GM04503 (cell line): ENCODE measurements at places on chromosomes 7 and 10.

DNA sequence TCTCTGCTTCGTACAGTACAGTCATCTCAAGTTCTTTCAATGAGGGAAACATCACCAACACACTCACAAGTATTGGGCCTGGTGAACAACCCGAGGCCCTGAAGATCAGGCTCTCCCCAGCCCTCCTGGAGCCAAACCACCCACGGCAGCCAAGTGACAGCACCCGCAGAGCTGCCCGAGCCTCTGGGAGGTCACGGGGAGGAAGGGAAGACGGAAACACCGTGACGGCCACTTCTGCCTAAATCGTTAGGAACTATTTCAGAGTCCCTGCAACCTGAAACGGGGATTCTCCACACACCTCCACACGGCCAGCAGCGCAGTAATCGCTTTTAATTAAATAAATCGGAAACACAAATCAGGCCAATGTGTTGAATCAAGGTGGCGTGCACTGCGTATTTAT, 222.6 kb downstream of the MAD1L1 start:
- DNase-seq = no peak

GRCh38 chr10:42543840-42544372, 94.5 kb downstream of the ZNF33B start:
- no peak for DNase-seq

GRCh38 chr10:88493691-88494483, 89.2 kb downstream of the RNLS start:
- DNase-seq = no peak

- DNase-seq = no peak
Measured at GRCh38 chr7:65989694-65990080, 7.7 kb upstream of the GUSB start.

GRCh38 chr10:86651021-86651471, 3.3 kb upstream of the OPN4 start:
- DNase-seq = no peak

GRCh38 chr10:126041804-126042231, 145.5 kb downstream of the FANK1 start:
- DNase-seq = no peak

- no peak for DNase-seq
Measured at GRCh38 chr7:2180081-2180480, 52.7 kb downstream of the MAD1L1 start.
